ENCODE measurements at places on chromosomes 3 and 15.

- no peak for DNase-seq
These were observed 456.3 kb downstream of the GABRG3 start for GRCh38 chr15:27427276-27427675.

DNA sequence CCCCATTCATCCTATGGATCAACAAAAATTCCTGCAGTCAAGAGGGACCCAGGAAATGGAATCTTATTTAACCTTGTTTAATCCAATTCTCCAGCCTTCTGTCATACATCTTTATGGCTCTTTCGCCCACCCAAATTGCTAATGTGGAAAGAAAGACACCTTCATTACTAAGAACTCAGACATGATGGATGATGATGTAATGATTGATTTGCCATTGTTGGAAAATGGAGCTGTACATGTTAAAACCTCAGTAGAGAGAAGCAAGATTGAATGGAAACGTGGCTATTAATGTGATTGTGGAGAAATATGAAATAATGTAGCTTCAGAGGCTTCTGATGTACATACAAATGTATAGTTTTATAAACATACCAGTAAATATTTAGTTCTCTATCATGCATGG, 15.7 kb upstream of the PTPRG start:
- no peak for DNase-seq

DNA sequence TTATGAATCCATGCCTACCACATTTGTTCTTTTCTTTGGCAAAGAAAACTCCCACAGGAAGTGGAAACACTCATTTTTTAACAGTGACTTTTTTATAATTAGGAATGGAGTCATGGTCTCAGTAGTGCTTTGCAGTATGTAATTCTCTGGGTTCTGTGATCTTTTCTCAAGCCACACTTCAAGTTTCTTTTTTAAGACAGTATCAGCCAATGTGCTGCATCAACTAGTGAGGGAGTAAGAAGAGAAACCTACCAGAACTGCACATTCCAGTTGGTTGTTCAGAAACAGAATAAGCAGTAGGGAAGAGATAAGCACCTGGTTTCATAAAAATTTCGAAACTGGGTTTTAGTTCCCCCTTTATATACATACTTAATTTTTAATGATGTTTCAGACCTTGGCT, 126.3 kb downstream of the FOXB1 start:
- DNase-seq, result no peak

- no peak for DNase-seq
These were observed 843.9 kb downstream of the TUSC7 start for GRCh38 chr3:117553461-117553860.

- no peak for DNase-seq
These were observed 516.1 kb downstream of the MECOM start for GRCh38 chr3:169147238-169148008.

DNA sequence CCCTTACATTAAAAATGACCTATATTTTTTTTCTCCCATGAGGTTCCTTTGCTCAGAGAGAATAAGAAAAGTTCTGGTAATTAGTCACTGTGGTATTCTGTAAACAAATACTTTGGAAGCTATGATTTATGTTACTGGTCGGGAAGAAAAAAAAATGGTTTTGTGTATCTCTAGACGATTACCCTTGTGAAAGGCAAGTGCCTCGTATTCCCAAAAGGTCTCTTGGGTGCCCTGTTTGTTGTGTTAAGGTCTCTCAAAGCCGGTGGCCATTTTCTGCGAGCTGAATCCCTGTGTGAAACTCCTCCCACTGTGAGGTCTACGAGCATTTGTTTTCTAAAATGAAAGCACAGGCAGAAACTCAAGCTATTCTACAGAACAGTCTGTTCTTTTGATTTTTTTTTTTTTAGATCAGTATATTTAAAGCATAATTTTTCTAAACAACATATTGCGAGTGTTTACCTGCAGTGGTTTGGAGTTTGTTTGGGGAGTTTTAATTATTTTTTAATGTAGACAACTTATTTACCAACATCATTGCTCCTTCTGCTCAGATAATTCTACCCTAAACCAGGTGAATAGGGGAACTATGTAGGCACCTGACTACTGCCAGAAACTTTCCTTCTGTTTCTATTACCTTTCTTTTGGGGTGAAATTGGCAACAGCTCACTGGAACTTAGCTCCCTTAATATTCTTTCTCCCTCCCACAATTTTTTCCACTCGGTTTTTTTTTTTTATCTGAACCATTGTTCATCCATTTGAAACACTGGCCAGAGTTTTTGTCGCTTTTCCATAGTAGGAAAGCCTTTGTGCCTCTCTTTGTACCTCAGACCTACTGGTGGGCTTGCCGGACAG, 44.0 kb downstream of the ZBTB38 start:
- no peak for DNase-seq

DNA sequence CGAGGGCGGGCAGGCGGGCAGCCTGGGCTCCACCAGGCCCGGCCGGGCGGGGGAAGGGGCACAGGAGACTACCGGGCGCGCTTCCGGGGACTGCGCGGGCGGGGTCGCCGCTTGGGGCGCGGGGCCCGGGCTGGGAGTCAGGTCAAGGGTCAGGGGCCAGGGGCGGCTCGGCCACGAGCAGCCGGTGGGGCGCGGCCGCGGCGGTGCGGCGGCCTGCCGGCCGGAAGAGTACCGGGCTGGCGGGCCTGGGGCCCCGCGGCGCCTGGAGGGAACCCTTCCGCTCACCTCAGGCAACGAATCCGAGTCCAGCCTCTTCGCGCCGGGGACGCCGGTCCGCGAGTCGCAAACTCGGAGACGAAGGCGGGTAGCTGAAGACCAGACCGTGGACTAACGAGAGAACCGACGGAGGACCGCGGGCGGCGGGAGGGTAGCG, 225 bp downstream of the RHOA start:
- DNase-seq, result no peak

GRCh38 chr3:49465270-49466034, 4.6 kb upstream of the DAG1 start:
- DNase-seq, result no peak

GRCh38 chr3:34066328-34066727, 267.9 kb downstream of the PDCD6IP start:
- no peak for DNase-seq

DNA sequence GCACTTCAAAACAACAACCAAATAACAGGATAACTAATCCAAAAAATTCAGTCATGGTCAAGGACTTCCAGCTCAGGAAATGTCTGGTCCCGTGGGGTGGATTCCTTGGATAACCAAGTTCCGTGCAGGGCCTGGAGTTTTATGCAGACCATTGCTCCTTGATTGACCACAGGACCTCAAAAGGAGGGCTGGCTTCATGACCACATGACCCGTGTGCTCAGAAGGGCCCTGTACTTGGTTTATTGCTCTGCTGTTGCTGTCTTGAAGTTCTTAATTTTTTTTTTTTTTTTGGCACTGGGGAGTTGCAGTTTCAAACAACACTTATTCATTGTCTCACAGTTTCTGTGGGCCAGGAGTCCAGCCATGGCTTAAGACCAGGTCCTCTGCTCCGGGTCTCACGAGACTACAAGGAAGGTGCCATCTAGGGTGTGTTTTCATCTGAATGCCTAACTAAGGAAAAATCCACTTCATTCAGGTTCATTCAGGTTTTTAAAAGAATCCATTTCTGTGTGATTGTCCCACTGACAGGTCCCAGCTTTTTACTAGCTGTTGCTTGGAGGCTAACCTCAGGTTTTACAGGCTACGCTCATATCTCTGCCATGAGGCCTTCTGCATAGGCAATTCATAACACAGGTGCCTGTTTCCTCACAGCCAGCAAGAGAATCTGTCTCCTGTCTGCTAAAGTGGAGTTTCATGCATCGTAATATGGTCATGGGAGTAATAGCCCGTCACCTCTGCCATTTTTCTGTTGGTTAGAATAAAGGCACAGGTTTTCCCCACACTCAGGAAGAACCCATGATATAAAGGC, 65.3 kb downstream of the FLNB start:
- DNase-seq, result no peak

- no peak for DNase-seq
These were observed 23.1 kb downstream of the ZBTB38 start for GRCh38 chr3:141391298-141391990.

GRCh38 chr3:66453651-66454463, 47.0 kb downstream of the LRIG1 start:
- no peak for DNase-seq

DNA sequence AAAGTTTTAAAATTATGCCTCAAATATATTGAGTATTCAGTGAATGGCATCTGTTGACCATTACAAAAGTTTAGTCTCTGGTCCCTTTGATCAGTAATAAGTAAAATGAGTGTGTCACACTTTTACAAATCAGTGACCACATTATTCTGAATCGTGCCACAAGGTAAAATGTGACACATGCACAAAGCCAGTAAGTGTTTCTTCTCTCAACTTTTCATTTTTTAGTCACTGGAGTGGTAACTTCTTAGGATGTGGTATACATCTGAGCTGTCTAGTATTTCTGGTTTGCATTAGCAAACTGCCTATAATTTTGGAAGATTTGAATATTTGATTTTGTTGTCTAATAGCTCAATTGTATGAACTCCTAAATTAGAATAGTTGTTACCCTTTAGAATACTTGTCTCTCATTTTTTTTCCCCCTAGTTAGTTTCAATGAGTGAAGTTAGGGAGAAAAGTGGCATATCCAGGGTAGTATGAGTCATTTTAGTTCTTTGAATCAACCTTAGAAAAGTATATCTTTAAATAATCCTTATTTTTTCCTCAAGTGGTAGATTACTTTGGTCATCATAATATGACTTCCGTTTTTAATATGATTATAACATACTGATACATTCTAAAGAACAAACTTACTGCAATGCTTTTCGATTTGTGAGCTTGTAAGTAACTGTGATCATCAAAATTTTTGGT, 18.1 kb downstream of the DNAJC13 start:
- no peak for DNase-seq

All from keratinocyte (primary cell).